ENCODE measurements at places on chromosomes 16 and 17. TPM values are rescaled to one million over a fixed set of nuclear protein-coding genes. Genes with fewer than 3 reads are reported as not detected.

Gene COX11
- total RNA-seq: 55.0 TPM

DNA sequence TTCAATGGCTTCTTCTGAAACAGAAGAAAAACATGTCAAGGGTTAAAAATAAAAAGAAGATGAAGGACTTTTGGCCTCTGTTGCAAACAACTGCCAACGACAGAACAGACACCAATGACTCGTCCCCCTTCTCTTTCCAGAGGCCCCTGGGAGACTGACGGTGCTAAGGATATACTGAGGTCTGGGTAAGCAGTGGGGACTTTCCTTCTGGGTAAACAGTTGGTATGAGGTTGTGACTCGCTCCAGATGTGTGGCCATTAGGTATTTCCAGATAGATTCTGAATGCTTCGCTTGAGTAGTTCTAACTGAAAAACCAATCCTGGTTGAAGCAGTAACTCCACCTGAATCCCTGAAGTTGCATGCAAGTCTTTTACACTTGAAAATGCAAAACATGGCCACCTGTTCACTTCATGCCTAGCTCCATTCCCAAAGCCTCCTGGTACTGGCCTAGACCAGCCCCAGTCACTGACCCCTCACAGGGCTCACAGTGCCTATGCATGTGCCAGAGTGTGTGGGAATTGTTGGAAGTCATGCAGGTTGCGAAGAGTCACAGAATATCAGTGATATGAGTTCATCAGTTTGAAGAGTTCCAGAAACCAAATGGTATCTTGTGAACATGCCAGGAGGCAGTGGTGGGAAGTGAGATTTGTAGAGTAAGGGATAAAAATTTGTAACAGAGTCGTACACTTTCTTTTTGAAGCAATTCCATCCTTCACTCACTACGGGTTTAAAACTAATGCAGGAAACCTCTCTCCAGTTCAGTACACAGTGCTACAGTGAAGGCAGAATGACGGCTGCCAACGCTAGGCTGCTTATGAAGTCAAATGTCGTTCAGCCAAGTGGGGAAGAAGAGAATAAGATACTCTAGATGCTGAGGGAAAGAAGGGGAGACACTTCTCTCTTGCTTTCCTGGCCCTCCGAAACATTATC, 217.8 kb downstream of the ZFHX3 start:
- no peak for DNase-seq

DNA sequence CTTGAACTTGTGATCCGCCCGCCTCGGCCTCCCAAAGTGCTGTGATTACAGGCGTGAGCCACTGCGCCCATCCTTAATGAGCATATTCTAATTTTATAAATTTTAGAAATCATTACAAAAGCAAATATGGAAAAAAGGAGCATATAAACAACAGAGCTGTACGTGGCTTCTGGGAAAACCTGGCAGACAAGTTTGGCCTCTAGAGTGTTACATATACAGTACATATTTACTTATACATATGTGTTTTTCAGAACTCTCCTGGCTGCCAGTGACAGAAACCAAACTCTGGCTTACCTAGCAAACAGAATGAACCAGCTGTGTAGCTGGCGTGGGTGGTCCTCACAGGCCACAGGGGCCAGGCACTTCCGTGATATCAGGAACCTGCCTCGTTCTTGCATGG, 10.1 kb downstream of the DRC3 start:
- no peak for DNase-seq

GRCh38 chr16:59330019-59330670, 596.0 kb upstream of the GOT2 start:
- DNase-seq: no peak
